Fibroblast of villous mesenchyme (primary cell): ENCODE measurements at places on chromosomes 3 and 15. TPM values are rescaled to one million over a fixed set of nuclear protein-coding genes. Genes with fewer than 3 reads are reported as not detected.

The CIDEC gene
- not detected in 2 replicates for total RNA-seq

The RETNLB gene
- total RNA-seq = not detected in 2 replicates

The KLHL40 gene
- not detected in 2 replicates for total RNA-seq

DNA sequence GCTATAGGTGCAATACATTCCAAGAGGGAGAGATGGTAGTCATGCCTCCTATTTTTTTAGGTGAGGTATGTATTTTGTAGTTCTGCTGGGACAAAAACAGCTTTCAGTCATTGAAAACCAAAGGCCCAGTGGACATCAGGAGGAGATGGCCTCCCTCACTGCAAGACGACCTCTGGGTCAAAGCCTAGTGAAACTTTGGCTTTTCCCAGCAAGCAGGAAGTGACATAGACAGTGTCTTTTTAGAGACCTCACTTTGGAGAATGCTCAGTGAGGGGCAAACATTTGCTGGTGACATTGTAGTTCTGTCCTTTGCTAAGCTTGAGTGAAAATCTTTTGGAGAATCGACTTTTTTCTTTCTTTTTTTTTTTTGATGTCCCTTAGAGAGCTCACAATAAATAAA is 27.3 kb downstream of the LIPC start:
- no peak for DNase-seq

The ZNF592 gene
- total RNA-seq = 9.7 and 11.2 TPM in 2 replicates

GRCh38 chr3:25552251-25552650 is 112.5 kb downstream of the TOP2B start:
- DNase-seq = no peak
